ENCODE measurements at places on chromosomes 11 and 22.

- no peak for DNase-seq
Observed at GRCh38 chr11:4636962-4637661, at the start of gene OR51D1. OR51D1 (plus strand) TSS chr11:4637477; CDS start chr11:4639791, 2,314 bp downstream.

DNA sequence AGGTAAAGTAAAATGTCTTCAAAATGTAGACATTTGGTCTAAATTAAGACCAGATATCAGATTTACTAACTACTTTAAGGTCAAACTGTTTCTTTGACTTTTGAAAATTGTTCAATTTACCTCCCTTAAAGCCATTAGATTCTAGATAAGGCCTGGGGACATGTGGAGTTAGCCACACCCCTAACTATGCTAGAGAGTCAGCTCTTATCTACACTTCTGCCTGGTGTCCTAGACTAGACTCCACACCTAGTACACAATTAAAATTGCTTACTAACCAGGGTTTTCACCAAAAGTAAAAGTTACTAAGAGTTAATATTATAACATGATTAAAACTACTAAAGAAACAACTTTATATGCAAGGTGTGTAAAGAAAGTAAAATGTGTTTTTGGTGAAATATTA, 43.6 kb upstream of the DBX1 start:
- DNase-seq: no peak

- DNase-seq: no peak
Observed at GRCh38 chr11:131397675-131398074, 27.3 kb downstream of the NTM start.

DNA sequence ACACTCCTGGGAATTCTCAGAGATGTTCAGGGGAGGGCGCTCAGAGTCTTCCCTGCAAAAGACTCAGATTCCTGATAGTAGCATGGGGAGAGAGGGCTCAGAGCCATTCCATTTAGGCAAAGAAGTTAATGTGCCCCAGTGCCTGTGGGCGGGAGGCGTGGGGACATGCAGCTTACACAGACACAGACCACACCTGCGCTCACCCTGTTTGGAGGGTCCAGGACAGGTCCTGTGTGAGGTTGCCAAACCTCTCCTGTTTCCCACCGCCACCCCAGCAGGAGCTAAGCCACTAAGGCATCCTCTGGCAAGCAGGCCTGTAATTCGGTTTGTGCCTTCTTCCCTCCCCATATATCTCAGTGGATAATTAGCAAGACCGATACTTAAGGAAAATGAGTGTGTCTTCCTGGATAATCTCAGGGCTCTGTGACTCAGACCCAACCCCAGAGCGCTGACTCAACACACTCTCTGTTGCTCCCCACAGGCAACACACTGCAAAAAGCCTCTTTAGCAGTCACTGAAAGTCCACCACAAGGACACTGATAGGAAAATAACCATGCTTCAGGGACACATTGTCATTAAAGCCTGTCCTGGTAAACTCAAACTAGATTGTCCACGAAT, 118.9 kb upstream of the LMO1 start:
- no peak for DNase-seq

- DNase-seq: no peak
Observed at GRCh38 chr11:865462-866430, 23.1 kb downstream of the TSPAN4 start.

- no peak for DNase-seq
Observed at GRCh38 chr11:8766043-8766987, 83.7 kb downstream of the RPL27A start.

DNA sequence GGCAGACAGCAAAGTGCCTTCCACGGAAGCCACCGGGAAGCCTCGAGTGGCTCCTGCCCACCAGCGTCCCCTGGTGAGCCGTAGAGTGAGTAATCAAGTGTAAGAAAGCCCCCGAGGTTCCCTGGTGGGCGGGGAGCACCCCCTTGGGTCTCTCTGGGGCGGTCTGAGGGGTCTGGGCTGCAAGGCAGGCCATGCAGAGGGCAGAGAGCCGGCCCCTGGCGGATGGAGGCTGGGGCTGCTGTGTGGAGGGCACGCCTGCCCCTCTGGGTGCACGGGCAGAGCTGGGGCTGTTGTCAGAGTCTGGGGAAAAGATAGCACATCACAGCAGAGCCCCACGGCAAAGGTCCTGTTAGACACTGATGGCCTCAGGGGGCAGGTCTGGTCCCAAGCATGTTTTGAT, 25.7 kb upstream of the MYRF start:
- DNase-seq: no peak

DNA sequence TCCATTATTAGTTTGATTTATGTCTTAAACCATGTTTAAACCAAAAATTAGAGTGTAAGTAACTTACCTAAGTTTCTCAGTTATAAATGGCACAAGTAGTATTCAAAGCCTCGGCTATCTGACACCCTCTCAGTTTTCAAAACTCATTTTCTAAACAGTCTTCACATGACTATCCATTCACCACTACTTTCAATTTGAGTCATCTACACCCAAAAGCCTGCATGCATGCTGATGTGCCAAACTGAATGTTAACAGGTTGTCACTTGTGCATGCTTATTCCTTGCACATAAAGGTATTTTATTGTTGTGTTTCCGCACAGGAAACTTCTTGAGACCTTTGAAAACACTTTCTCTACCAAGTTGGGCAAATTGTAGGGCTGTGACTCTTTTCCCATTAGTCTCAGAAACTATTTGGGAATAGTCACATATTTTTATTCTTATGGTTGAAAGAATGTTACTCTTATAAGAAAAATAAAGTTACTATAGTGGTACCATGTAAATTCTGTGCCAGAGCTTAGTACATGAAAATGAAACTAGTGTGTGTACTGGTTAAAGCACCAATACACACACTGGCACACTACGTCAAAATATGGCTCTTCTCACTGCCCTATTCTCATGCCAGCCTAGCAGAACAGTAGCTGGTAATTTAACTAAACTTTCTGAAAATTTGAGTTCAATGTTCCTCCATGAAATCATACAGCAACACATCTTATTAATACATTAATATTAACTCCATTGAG, 2.2 kb upstream of the OR51E2 start:
- no peak for DNase-seq

- DNase-seq: no peak
Observed at GRCh38 chr11:130449996-130450769, 1.7 kb downstream of the ADAMTS15 start.

- DNase-seq: no peak
Observed at GRCh38 chr11:119107538-119108145, 498 bp downstream of the C2CD2L start.

- no peak for DNase-seq
Observed at GRCh38 chr22:36765943-36766450, 9.9 kb downstream of the IFT27 start.

DNA sequence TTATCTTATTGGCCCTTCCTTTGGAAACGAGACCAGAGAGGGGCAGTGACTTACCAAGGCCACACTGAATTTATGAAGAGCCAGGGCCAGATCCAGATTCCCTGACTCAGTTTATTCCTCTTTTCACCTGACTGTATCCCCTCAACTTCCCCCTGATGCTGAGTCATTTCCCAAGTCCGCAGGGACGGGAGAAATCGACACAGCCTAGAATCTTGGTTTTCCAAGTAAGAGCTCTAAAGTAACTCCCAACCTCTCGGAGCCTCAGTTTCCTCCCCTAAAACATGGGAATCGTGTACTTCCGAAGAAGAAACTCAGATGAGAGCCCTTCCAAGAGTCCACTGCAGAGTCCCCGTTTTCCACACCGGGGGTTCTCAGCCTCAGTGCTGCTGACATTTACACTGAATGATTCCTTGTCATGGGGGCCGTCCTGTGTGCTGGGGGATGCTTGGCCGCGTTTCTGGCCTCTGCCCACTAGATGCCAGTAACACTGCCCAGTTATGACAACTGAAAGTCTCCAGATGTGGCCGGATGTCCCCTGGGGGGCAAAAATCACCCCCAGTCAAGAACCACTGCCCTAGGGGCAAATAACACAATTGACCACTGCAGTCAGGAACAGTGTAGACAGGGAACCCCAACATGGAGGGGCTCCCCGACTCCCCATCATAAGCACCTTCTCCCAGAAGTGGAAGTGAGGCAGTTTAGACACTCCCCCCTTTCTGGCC, 11.2 kb downstream of the MPST start:
- DNase-seq: no peak

GRCh38 chr11:134282121-134283045, 6.2 kb downstream of the GLB1L3 start:
- DNase-seq: no peak
